Kidney tubule cell (primary cell): ENCODE measurements at places on chromosomes 13 and 19.

DNA sequence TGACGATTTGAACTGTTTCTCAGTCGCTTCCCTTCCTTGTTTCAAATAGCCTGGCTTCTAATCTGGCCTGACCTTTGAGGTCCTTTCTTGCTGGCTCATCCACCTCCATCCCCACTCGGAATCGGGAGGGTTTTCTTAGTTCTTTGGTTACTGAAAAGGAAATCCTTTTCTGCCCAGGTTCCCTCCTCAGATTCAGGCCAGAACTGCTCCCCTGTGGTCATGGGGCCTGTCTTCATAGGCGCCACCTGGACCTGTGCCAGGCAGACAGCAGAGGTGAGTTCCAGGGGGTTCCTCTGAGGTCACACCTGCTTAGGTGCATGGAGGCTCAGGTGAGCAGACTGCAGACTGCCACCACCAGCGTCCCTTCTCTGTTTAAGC lies 62.4 kb downstream of the AKAP11 start:
- DNase-seq: no peak

- DNase-seq: no peak
These were observed at the start of gene TTC9B for GRCh38 chr19:40217934-40218890. Gene TTC9B (minus strand): TSS chr19:40218384. CDS start chr19:40218381, 3 bp downstream.

GRCh38 chr19:49802836-49803528 lies 10.1 kb downstream of the FUZ start:
- DNase-seq: no peak

GRCh38 chr13:94656766-94657165 lies 55.1 kb downstream of the GPR180 start:
- DNase-seq: peak; percentile 84

DNA sequence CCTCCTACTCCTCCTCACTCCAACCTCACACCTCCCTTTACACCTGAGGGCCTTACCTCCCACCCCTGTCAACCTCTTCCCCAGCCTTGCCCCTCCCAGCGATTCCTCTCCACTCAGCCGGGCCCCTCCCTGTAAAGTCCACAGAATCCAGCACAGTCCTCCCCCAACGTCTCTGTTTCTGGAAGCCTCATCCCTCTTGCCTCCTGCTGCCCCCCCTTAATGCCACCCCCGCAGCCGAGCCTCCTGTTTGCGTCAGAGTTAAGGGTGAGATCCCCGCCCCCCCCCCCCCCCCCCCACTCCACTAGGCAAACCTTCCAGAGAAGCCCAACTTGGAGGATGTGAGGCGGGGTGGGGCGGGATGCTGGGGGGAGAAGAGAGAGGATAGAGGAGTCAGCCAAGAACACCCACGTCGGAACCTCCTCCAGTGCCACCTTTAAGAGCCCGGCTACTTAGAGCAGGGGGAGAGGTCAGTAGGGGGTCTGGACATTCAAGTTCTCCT lies 2.1 kb downstream of the UNC13A start:
- DNase-seq: no peak

DNA sequence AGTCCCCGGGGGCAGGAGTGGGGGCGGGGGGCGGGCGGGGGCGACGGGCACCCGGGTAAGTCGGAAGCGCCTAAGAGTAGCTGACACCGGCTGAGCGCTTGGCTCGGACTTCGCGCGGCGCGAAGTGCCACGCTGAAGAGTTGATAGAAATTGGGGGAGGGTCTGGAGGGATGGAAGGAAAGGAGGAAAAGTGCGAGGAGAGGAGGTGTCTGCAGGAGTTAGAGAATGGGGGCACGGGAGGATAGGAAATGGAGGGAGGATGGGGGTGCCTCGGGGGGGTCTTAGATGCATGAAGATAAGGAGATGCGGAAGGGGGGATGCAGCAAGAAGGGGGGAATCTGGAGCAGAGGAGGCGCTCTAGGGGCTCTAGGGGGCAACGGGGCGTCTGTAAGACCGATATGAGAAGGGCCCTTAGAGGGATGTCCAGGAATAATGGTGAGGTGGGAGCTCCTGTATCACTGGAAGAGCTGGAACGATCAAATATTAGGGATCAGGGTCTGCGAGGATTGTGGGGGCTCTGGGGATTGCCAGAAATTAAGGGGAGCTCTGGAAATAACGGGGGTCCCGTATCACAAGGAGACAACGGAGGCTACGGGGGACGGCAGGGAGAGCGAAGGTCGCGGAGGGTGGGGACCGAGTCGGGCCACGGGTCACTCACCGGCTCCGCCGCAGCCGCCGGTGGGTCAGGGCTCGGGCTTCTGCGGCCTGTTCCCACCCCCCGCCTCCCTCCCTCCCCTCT lies at the start of gene MYPOP:
Gene MYPOP (minus strand): TSS at position 702 of the 739 bp plus-strand sequence. CDS start 840 bp downstream, outside the sequence.
- DNase-seq: no peak

DNA sequence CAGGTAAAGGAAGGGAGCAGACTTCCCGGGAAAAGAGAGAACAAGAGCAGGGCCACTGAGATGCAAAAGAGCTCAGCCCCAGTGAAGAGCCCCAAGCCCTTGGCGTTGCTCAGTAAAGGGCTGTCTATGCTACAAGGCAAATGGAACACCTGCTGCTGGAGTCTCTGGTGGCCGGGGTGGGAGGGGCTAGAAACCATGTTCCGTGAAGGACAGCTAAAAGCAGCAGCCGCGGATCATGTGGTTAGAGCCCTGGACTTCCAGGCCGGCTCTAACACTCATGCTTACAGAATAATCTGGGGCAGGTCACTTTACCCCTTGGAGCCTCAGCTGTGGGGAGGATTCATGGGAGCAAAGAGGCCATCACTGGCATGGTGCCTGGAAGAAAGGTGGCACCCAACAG lies 17.8 kb downstream of the POU2F2 start:
- peak; percentile 80 for DNase-seq

DNA sequence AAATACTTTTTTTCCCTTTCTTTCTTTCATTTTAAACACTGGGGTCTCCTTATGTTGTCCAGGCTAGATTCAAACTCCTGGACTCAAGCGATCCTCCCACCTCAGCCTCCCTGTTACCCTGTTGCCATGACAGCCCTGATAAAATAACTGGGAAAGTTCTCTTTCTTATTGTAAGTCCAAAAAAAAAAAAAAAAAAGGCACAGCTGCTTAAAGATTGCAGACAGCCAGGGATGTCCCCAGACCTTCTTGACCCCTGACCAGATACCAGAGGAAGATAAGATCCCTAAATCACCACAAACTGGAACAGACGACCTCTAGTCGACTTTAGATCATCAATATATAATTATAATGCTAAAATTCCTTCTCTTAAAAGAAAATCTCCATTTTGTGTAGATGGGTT lies 1.1 kb upstream of the MVB12A start:
- no peak for DNase-seq

DNA sequence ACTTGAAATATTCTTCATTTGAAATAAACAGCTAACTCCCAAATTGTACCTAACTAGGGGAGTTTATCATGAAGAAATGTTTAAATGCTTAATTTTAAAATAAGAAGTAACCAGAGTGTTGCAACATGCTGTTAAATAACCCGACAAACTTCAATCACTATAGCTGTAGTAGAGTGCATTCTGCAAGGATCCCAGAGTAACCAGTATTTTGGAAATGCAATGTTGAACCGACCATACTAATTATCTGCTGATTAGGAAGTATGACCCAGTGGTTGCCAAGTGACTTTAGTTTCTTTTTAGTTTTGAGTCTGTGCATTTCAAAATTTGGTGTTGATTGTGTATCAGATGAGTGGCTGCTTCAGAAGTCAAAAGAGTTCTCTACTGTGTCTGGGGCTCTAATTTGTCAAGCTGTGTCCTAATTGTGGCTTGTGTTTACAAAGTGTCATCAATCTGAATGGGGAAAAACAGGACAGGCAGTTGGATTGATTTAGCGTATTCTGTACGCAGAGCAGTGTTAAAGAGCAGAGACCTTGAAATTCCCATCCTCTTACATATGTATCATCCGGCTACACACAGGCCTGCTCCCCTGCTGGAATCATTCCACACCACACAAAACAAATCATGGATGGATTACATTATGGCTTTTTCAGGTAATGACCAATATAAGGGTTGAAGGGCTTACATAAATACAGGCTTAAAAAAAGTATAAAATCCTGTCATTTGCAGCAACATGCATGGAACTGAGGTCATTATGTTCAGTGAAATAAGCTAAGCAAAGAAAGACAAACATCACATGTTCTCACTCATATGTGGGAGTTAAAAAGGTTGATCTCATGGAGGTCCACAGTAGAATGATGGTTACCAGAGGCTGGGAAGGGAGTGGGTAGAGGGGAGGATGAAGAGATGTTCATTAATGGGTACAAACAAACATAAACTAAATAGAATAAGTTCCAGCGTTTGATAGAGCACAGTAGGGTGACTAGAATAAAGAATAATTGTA lies 351.5 kb downstream of the KLF12 start:
- DNase-seq: no peak

DNA sequence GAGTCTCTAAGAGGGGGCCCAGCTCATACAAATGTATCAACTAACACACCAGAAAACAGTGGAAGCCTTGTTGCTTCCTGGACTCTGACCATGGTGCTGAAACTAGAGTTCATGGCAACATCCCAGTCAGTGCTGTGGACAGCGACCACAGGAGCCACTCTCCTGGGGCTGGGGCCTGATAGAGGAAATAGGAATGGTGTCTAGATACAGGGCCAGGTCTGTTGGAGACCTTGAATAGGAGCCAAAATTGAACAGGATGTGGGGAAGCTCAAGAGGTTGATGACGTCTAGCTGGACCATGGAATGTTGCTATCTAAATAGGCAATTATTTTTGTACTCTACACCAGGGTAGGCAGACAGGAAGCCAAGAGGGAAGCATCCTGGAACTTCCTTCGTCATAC lies 21.7 kb downstream of the LILRB4 start:
- peak; percentile 10 for DNase-seq

GRCh38 chr19:12287958-12288500 lies 6.7 kb downstream of the ZNF44 start:
- no peak for DNase-seq

DNA sequence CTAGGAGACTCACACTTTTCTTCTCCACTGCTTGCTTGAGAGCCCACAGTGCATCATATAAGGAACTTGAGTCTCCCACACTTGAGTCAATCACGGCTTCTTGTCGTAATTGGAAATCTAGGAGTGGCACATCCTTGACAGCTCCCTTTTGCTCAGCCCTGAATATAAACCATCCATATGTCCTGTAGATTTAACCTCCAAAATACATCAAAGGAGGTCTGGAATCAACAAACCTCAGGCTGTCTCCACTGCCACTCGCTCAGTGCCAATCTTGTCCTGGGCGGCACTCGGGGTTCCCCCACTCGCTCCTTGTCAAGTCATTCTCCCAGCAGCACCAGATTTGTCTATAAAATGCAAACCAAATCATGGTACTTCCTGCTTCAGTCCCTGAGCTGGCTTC lies 84.4 kb upstream of the UQCRFS1 start:
- DNase-seq: no peak

- peak; percentile 99 for DNase-seq
These were observed 23.5 kb downstream of the RHPN2 start for GRCh38 chr19:33040994-33041827.

DNA sequence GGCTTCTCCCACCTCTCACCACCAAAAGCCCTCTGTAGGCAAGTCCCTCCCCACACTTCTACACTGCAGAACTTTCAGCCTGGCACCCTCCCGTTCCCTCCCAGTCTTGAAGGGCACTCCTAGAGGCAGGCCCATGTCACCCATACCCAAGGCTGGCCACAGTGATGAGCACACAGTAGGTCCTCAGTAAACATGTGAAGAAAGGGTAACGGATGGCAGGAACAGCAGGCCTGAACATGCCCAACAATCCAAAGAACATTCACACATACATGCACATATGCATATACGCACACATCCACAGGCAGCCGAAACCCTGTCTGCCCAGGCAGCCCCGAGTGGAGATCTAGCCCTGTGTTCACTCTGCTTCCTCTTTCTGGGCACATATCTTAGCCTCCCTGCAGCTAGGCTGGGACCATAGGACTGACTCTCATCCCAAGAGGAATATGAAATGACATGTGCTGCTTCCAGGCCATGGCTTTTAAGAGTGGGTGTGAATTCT lies 55.2 kb downstream of the CEBPG start:
- DNase-seq: no peak

DNA sequence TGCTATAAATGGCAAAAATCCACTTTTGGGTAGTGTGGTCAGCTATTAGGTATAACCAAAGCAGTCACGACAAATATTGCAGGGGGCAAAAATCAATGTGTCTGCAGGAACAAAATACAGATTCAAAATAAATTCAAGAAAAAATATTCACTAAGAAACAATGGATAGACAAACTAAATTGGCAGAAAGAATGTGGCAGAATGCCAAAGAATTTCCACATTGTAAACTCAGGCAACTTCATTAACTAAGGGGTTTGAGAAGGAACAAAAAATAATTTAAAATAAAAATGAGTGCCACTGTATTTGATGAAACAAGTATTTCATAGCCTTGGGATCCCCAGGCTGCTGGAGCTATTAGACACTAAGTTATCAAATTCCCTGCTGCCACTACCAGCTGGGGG lies 193.1 kb downstream of the VWA8 start:
- no peak for DNase-seq

- peak; percentile 6 for DNase-seq
These were observed 92.5 kb downstream of the UQCRFS1 start for GRCh38 chr19:29120466-29120865.

DNA sequence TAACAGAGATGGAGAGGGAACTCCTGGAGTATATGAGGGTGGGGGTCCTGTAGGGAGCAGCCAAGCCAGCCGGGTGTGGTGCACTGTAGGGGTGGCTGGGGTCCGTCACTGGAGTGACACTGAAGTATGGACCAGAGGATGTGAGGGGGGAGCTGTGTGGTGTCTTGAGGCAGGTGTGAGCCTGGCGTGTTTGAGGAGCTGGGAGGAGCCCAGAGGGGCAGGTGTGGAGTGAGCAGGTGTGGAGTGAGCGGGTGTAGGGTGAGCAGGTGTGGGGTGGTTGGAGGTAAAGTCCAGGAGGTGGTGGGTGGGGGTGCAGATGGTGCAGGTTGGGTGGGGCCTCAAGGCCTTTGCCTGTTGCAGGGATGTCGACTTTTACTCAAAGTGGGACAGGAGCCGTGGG lies 5.9 kb downstream of the B3GNT8 start:
- no peak for DNase-seq

DNA sequence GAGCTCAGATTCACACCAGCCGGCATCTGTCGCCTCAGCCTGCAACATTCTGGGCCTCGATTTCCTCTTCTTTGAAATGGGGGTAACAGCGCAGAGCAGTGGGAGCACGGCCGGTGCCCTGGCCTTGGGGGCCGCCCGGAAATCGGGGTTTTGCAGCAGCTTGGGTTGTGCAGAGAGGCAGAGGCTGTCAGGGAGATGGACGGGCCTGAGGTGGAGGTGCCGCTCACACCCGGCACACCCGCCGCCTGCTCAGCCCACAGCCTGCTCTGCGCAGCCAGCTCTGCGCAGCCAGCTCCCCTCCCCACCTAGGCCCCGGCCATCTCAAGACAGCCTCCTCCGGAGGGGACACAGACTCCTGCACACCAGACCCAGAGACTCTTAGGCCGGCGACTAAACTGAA lies 10.6 kb downstream of the KLF2 start:
- DNase-seq: no peak

DNA sequence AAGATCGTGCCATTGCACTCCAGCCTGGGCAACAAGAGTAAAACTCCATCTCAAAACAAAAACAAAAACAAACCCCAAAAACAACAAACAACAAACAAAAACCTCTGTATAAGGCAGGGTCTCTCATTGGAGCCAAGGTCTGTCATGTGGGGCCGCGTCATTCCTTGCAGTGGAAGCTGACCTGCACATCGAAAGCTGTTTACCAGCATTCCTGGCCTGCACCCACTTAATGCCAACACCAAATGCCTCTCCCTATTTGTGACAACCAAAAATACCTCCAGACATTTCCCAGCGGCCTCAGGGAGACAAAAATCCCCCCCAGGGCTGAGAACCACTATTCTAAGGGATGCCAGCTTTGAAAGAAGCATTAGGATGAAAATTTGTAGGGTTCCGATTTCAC lies 1.2 kb downstream of the CPAMD8 start:
- DNase-seq: no peak
